ENCODE measurements at places on chromosomes 4 and X. TPM values are rescaled to one million over a fixed set of nuclear protein-coding genes. Genes with fewer than 3 reads are reported as not detected.
A peak's percentile ranks its signal among the peaks of the same experiment; 100 is the strongest.

The CBR4 gene
- 55.5 TPM for total RNA-seq

The FAM47E gene
- total RNA-seq: 7.0 TPM

- no peak overlapping the region for H3K27ac ChIP-seq
- no peaks in the 10 kb centered on the region for H3K36me3 ChIP-seq
- peaks cover 5% of the 10 kb centered on the region for H3K4me1 ChIP-seq
- no peaks in the 10 kb centered on the region for H3K27me3 ChIP-seq
- no peak for DNase-seq
Observed at GRCh38 chrX:16014171-16014570, 109.2 kb upstream of the GRPR start.

- no peaks in the 10 kb centered on the region for H3K4me1 ChIP-seq
- H3K27ac ChIP-seq: no peak overlapping the region
- no peak for DNase-seq
- no peak overlapping the region for H3K4me3 ChIP-seq
- no peaks in the 10 kb centered on the region for H3K36me3 ChIP-seq
- H3K27me3 ChIP-seq: no peaks in the 10 kb centered on the region
Observed at GRCh38 chr4:8260656-8261111, 8.9 kb upstream of the HTRA3 start.

- no peak overlapping the region for H3K4me3 ChIP-seq
- no peaks in the 10 kb centered on the region for H3K27me3 ChIP-seq
- H3K27ac ChIP-seq: no peak overlapping the region
- H3K4me1 ChIP-seq: no peaks in the 10 kb centered on the region
- H3K36me3 ChIP-seq: no peaks in the 10 kb centered on the region
- DNase-seq: no peak
Observed at GRCh38 chr4:11175374-11175773, 253.3 kb downstream of the HS3ST1 start.

GRCh38 chr4:2535376-2536192 lies 863 bp upstream of the FAM193A start:
- peak; percentile 73 for DNase-seq
- H3K4me3 ChIP-seq: peak overlapping the region; percentile 99
- peak overlapping the region; percentile 68 for H3K27ac ChIP-seq
- peaks cover 11% of the 10 kb centered on the region for H3K4me1 ChIP-seq
- no peaks in the 10 kb centered on the region for H3K27me3 ChIP-seq
- H3K36me3 ChIP-seq: no peaks in the 10 kb centered on the region

DNA sequence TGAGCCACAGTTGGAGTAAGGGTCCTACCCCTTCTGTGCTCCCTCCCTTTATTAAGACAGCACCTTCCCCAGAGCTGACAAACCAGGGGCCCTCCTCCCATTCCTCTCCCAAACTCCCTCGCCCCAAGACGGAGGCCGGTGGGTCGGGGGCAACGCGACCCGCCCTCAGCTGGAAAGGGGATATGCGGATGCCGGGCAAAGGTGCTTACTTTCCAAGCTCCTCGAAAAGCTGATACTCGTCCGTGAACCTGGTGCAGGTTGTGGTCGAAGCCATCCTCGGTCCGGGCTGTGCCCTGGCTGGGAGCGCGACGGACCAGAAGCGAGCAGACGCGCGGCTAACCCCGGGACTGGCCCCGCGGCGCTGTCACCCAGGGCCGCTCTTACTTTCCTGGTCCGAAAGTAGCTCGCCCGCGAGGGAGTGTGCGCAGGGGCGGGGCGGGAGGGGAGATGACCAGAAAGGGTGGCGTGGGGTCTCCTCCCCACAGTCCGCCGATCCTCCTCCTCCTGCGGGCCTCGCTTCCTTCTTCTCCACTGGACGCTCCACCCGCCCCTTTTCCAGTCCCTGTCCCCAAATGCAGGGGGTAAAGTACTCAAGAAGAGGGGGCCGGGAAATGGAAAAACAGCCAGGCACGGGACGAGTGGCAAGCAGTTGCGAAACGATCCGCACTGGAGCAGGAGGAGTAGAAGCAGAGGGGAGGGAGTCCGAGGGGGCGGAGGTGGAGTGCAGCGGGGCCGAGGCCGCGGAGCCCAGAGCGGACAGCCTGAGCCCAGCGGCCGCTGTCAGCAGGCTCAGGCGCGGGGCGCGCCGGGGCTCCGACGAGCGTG lies 531 bp downstream of the CAMK2D start:
- H3K27me3 ChIP-seq: peaks cover 4% of the 10 kb centered on the region
- peak; percentile 62 for DNase-seq
- H3K36me3 ChIP-seq: no peaks in the 10 kb centered on the region
- no peak overlapping the region for H3K27ac ChIP-seq
- H3K4me1 ChIP-seq: peaks cover 10% of the 10 kb centered on the region
- peak overlapping the region; percentile 77 for H3K4me3 ChIP-seq

DNA sequence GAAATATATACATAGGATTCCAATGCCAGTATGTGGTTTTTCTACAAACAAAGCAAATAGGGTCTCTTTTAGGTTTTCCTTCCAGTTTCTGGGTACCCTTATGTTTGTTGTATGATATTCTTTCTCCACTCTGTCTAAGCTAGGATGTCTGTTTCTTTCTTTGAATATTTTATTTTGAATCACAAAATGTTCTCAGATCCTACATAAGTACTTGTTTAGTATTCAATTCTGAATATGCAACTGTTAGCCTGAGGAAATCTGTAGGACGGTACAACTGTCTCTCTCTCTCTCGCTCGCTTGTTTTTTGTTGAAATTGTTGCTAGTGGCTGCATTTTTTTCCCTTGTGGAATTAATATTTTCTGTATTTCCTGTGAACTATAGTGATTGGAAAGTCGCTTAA lies 163.2 kb downstream of the CCSER1 start:
- H3K4me3 ChIP-seq: no peak overlapping the region
- no peak overlapping the region for H3K27ac ChIP-seq
- H3K27me3 ChIP-seq: no peaks in the 10 kb centered on the region
- H3K4me1 ChIP-seq: no peaks in the 10 kb centered on the region
- no peaks in the 10 kb centered on the region for H3K36me3 ChIP-seq
- DNase-seq: no peak

DNA sequence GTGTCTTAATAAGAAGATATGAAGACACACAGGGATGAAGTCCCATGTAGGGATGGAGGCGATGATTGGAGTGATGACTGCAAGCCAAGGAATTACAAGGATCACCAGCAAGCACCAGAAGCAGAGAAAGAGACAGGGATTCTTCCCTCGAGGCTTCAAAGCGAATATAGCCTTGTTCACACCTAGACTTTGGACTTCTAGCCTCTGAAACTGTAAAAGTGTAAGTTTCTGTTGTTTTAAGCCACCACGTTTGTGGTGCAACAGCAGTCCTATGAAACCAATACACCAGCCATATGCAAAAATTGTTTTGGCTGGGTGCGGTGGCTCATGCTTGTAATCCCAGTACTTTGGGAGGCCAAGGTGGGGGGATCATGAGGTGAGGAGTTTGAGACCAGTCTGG lies 9.8 kb upstream of the PDS5A start:
- no peaks in the 10 kb centered on the region for H3K36me3 ChIP-seq
- H3K4me1 ChIP-seq: no peaks in the 10 kb centered on the region
- DNase-seq: no peak
- no peak overlapping the region for H3K4me3 ChIP-seq
- H3K27me3 ChIP-seq: no peaks in the 10 kb centered on the region

DNA sequence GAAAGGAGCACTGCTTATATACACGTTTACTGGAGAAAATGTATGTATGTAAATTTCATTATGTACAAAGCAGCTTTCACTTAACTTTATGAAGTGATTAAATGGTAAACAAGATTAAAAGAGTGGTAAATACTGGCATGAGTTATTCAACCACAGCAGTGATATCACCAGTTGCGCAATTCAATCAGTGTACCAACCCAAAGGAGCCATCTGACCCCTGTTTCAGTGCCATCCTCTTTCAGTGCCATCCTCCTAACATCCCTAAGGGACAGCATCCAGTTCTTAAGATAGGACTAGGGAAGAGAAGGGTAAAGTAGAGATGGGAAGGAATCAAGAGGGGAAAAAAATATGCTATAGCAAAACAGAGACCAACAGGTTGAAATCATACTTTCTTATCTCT lies 16.2 kb downstream of the HPF1 start:
- no peaks in the 10 kb centered on the region for H3K27me3 ChIP-seq
- no peaks in the 10 kb centered on the region for H3K4me1 ChIP-seq
- no peak overlapping the region for H3K4me3 ChIP-seq
- peaks cover 5% of the 10 kb centered on the region for H3K36me3 ChIP-seq
- no peak overlapping the region for H3K27ac ChIP-seq

All from neural progenitor cell (in vitro differentiated cells).